ENCODE measurements at places on chromosomes 11 and 22.

DNA sequence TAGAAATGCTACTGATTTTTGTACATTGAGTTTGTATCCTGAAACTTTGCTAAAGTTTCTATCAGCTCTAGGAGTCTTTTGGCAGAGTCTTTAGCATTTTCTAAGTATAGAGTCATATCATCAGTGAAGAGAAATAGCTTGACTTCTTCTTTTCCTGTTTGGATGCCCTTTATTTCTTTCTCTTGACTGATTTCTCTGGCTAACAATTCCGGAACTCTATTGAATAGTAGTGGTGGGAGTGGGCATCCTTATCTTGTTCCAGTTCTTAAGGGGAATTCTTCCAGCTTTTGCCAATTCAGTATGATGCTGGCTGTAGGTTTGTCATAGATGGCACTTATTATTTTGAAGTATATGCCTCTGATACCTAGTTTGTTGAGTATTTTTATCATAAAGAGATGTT, 197.7 kb downstream of the AASDHPPT start:
- DNase-seq: no peak

- no peak for DNase-seq
These were observed 16.5 kb downstream of the LRRC10B start for GRCh38 chr11:61524963-61525587.

DNA sequence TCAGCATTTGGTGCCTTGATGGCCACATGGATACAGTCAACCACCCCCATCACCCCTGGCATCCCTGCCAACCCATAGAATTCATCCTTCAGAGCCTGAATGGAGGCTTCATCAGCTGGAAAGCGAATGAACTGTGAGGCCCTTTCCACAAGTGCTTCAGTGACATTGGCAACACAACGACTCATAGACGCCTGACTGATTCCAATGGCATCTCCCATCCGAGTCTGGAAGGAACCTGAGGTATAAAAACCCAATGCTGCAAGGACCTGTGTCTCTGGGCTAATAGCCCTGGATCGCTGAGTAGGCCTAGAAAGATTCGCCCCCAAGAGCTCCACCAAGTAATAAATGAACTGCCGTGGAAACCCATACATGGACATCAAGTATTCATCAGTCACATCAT, 1.3 kb downstream of the HARBI1 start:
- DNase-seq: no peak

GRCh38 chr11:113779496-113779895, at the start of gene CLDN25:
Gene CLDN25 (plus strand): TSS chr11:113779796. CDS start chr11:113779796, 0 bp downstream.
- no peak for DNase-seq

- DNase-seq: no peak
These were observed 418 bp upstream of the ADAMTS15 start for GRCh38 chr11:130448039-130448415.

- DNase-seq: no peak
These were observed 41.1 kb downstream of the RBFOX2 start for GRCh38 chr22:35987487-35987886.

DNA sequence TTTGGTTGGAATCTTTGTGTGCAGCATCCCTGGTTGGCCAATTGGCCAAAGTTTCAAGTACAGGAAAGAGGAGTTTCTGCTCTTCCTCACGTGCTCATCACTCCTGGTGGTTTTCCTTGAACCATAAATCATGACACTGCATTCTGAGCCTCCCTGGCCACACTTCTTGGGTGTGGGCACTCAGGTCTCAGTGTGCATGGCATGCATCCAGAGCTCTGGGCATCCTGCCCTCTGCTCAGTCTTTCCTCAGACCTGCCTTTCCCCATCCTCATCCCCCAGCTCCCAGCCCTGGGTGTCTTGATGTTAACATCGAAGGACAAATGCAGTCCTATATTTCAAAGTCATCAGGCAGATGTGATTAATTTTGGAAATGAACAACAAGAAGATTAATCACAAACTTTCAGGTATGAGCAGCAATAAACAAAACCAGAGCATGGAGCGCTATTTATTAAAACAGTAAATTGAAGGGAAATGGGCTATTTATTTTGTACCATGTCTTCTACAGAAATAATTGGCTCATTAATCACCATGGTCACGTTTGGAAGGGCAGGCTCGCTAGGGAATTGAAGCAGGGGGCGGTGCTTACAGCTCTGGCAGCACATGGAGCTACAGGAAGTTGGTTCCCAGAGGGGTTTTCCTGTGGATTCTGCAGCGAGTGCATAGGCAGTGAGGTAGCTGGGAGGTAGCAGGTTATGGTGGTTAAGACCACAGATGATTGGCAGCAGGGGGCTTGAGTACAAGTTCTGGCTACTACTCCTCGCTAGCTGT, 89.6 kb downstream of the CSNK2A3 start:
- DNase-seq: no peak

GRCh38 chr11:79440571-79441460, at the start of gene TENM4:
Gene TENM4 (minus strand): TSS chr11:79441030. CDS start chr11:79069944, 371,086 bp downstream.
- no peak for DNase-seq

DNA sequence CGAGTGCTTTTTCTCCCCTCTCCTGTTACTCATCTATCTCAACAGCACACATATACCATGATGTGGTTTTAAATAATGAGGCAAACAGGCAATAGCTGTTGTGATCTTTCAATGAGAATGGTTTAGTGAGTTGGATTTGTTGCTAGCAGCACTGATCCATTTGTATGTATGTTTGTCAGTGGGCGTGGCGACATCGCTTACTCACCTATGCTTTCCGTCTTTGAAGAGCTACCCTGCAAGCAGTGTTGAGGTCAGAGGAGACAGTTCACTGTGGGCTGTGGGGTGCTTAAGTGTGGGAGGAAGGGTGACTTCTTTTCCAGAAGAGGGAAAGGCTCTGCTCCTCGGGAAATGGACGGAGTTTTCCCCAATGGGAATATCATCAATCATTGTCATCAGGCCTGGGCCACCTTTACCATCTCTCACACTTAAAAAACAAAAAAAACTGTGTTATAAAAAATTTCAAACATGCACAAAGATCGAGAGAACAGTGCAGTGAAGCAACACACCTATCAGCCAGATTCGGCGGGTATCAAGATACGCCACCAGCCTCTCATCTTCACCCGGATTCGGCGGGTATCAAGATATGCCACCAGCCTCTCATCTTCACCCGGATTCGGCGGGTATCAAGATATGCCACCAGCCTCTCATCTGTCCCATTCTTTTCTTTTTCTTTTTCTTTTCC, 83.8 kb downstream of the TBC1D22A start:
- DNase-seq: no peak

DNA sequence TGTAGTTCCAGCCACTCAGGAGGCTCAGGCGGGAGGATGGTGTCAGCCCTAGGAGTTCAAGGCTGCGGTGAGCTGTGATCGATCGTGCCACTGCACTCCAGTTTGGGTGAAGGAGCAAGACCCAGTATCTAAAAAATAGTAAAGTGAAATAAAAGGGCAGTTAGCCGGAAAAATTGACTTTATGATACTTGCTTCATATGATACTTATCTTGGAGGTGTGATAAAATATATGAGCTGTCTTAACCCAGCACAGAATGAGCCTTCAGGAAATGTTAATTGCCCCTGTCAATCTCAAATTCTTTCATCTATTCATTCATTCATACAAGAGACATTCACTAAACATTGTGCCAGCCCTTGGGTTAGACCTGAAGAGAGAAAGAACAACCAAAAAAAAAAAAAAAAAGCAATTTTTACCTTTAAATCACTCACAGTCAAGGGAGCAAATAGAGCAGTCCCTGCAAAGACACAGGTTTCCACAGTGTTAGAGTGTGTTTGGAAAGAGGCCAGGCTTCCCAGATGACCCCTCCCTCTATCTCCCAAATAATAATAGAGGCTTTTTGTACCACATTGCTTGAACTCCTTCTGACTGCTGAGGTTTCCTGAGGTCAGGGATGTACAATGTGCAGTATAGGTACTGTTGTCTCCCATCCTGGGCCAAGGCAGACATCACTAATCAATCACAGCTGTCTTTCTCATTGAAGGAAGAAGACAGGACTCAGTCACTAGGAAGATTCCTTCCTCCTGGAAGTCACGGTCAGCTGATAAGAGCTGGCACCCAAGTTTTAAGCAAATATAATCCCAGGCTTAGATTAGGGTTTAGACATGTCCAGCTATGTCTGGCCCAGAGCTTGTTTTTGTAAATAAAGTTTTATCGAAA, 454.6 kb downstream of the MIAT start:
- no peak for DNase-seq

DNA sequence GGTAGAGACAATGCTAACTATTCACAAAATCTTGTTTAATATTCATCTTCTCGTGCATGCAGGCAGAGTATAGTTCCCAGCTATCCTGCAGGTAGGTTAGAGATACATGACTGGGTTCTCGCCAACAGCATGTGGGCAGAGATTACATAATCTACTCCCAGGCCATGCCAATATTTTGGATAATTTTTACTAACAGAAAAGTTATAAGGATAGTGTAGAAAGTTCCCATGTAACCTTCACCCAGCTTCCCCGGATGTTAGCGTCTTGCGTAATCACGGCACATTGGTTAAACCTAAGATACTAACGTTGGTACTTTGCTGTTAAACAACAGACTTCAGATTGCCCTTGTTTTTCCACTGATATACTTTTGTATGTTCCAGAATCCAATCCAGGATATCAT, 215.5 kb upstream of the LARGE1 start:
- DNase-seq: no peak

- no peak for DNase-seq
These were observed 68.5 kb downstream of the C2CD3 start for GRCh38 chr11:74102321-74102720.

- no peak for DNase-seq
These were observed 44.5 kb downstream of the KIAA1671 start for GRCh38 chr22:24997023-24997422.

DNA sequence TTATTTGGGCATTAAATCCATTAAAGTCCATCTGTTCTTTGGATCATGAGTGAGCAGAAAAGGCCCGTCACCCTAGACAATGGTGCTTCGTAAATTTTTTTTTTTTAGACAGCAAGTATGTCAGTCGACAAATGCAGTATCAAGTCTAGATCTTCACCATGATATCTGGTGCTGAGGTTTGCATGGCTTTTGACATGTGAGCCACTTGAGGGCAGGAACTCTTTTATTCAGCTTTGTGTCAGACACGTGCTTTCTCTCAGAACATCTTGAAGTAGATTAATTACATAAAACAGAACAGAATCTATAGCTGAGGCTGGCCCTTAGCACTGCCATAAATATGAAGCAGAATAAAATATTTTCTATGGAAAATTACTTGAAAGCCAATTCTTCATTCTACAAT, 62.9 kb upstream of the CARD18 start:
- DNase-seq: no peak

DNA sequence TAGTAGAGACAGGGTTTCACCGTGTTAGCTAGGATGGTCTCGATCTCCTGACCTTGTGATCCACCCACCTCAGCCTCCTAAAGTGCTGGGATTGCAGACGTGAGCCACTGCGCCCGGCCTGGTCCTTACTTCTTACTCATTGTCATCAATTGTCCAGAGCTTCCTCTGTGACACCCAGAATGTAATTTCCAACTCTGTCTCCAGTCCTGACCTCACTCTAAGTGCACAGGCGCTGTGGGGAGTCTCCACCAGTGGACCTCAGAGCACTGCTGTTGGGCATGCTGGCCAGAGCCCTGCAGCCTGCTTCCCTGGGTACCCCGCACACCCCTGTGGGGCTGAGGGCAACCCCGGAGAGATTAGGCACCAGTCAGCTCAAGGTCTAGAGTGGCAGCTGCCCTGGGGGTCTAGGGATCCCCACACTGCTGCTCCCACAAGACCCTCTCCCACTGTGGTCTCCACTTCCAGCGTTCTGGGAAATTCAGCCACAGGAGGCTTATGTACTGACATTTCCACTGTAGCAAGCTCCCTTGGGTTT, 1140.3 kb downstream of the TBC1D22A start:
- no peak for DNase-seq

DNA sequence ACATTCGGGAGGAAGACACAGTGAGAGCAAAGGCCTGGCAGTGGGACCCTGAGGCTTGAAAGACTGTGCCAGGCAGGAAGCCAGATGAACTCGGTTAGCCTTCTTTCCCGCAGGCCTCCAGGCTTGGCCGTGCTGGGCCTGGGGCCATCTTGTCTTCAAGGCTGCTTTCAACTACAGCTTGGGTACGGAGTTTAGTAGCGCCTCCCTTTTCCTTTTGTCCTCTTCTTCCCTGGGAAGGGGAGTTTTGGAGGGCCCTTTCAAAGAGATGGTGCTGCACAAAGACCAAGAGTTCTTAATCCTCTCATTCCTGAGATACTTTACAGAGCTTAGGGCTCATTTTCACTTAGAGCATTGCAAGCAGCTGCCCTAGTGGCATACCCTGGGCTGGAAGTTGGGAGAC, 87.5 kb downstream of the TP53I11 start:
- no peak for DNase-seq

GRCh38 chr22:29563652-29564460, 10.3 kb upstream of the THOC5 start:
- no peak for DNase-seq

DNA sequence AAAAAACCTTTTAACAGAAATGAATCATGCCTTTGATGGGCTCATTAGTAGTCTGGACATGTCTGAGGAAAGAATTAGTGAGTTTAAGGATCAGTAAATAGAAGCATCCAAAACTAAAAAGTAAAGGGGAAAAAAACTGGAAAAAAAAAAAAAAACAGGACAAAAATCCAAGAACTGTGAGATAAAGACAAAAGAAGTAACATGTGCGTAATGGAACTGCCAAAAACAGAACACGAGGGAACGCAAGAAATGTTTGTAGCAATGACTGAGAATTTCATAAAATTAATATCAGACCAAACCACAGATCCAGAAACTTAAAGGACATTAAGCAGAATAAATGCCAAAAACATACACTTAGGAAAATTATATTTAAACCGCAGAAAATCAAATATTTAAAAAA, 77.4 kb downstream of the MS4A13 start:
- no peak for DNase-seq

- DNase-seq: no peak
These were observed 147.4 kb downstream of the TRIM29 start for GRCh38 chr11:119990309-119991021.

- no peak for DNase-seq
These were observed 5.1 kb upstream of the SEPTIN5 start for GRCh38 chr22:19709063-19709769.

- no peak for DNase-seq
These were observed 83.3 kb downstream of the ZC3H12C start for GRCh38 chr11:110176366-110177085.

DNA sequence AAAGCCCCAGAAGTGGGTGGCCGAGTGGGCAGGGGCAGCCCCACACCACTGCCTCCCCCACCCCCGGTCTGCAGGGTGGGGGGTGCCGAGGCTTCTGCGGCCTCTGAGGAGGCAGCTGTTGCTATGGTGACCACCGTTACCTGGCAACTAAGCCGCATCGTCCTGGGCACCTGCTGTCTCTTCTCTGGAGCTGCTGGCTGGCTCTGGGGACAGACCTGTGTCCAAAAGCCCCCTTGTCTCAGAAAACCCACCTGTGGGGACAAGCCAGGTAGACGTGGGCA, 79.9 kb upstream of the PRR5 start:
- no peak for DNase-seq
